ENCODE measurements at places on chromosomes 7 and 10. TPM values are rescaled to one million over a fixed set of nuclear protein-coding genes. Genes with fewer than 3 reads are reported as not detected.

GRCh38 chr7:2523941-2524807 lies 4.6 kb downstream of the LFNG start:
- peak; percentile 75 for DNase-seq

DNA sequence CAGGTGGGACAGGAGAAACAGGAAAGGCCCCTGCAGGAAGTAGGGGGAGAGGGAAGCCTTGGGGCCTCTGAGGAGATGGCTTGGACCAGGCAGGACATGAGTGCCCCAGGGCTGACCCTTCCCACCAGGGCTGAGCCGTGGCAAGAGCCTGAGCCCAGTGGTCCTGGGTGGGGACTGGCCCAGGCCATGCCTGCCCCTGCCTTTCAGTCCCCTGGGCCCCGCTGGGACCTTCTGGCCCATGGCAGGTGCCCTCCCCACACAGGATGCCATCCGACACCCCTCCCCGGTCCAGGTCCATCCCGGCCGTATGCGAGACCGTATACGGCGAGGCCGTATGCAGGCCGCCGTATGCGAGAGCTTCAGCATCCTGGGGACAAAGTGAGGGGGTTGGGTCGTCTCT lies 2.0 kb downstream of the GRIFIN start:
- no peak for DNase-seq

DNA sequence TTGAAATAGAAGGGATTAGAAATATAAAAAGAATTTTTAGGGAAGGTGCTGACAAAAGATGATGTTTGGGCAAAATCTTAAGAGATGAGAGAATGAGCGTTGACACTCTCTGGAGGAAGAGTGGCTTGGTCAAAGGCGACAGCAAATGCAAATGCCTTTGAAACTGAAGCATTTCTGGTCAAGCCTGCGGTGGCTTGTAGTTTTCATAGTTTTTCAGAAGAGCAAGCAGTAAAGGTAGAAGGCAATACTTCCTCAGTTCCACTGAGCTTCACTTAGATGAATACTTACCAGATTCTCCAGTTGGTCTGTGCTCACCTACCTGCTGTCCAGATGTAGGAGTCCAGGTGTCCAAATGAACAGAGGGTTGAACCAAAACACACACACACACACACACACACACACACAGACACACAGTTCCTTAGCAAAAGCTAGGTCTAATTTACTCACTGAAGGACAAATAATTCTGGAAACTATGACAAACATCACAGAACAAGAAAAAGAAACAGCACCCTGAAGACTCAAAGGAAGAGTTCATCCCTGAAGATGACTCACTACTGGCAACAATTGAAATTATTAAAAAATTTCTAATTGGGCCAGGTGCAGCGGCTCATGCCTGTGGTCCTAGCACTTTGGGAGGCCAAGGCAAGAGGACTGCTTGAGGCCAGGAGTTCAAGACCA lies 12.1 kb upstream of the STK17A start:
- no peak for DNase-seq

DNA sequence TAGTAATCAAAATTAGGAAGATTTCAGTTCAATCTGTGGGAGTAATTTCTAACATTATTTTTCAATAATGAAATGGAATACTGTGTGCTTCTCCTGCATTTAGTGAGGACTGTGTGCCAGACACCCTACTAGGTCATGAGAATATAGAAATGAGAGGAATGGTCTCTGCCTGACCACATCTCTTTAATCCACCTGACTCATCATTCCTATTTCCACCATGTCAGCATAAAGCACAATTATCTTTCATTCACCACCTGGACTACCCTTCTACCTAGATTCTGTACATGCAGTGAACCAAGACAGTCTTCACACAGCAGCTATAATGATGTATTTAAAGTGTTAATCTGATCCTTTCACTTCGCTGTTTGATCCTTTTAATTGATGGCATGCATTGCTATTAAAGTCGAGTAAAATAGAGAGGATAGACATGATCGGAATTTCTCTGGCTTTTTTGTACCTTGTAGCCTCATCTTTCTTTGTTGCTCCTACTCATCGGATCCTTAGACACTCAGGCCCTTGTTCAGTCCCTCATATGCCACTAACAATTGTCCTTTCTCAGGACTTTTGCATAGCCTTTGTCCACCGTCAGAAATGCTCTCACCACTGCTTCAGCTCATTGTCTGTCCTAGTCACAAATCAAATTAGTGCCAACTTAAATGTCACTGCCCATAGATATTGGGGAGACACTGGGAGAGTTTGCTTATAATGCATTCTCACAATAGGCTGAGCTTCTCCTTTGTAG lies 1037.1 kb downstream of the REEP3 start:
- no peak for DNase-seq

DNA sequence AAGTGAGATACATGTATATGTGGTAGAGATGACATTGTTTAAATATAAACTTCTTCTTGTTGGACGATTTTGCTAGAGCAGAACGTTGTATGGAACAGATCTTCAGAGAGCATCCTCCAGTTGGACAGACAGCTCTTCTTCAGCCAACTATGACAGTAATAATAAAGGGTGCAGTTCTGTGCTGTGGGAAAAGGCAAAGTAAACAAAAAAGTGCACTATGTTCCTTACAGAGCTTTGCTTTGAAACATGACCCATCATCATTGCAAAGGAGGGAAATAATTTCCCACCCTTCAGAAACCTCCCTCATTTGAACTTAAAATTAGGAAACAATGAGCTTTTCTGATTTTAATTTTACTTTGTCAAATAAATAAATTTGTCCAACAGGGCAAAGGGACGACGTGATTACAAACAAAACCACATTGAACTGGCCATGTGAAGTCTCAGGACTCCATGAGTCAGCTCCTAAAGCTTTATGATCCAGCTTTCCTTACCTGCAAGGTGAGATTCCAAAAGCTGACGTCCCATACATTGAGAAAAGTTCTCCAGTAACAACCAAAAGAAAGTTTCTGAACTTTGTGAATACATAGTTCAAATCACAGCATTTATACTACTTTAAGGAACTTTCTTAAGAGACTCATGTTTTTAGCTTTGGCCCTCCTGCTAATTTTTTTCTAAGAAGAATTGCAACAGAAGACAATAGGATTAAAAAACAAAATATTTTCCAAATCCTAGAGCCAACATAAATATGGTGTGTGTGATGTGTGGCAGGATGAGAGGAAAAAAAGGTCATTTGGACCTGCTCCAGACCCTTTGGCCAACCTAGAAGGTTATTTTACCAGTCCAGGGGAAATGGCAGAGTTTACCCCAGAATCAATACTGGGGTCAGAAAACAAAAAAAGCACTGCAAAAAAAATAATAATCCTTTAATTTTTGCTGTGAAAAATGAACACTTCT lies 565.4 kb upstream of the NRP1 start:
- peak; percentile 78 for DNase-seq

DNA sequence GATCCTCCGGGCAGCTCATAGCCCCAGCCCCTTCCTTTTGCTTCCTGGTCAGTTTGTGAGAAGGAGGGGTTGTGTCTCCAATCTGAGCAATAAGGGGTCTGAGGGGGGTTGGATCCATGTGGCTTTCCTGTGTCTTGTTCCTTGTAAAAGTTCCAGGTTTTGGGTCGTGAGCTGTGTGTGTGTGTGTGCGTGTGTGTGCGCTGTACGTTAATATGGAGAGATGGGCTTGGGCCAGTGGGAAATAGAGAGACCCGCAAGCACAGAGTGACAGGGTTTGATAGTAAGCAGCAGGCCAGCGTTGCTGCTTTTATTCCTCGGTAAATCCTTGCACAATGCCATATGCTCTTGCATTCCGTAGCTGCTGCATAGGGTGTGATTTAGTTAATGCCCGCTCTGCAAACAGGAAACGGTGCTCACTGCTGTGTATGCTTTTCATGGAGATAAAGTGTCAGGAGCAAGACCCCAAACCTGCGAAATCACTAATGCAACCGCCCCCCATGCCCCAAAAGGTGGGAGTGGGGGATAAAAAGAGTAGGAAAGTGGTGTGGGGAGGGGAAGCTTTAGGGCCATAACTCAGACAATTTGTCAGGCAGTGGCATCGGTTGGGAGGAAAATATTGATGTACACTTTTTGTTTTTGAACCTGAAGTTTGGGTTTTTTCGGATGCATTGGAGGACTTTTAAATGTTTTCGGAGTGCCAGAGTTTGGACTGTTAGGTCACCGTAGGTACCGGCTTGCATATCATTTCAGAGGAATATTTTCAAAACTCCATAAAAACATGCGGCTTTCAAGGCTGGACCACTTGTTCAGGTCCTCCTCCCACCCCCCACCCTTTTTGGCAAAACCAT lies 108.7 kb downstream of the TCF7L2 start:
- DNase-seq = peak; percentile 78

- peak; percentile 88 for DNase-seq
Observed at GRCh38 chr10:30219971-30220751, 128.9 kb downstream of the MTPAP start.

GRCh38 chr7:30163231-30163894 lies 28.6 kb downstream of the MTURN start:
- DNase-seq = peak; percentile 47

DNA sequence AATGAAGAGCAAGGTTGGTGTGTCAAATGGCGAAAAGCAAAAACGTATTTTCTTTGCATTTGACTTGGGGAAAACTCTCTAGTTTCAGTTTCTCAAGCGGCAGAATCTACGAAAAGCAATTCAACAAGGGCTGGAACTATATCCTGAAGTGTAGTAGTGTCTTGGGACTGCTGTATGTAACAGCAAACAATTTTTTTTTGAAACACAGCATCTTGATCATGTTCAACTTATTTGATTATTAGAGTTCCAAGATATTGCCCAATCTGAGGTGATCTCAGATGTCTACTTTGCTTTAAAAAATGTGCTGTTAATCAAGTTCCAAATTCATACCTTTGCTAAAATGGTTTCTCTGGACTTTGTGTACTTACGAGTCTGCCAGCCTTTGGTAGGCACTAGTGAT lies 120.6 kb downstream of the ZWINT start:
- DNase-seq = no peak

GRCh38 chr10:79628988-79629954 lies 18.5 kb downstream of the SFTPA1 start:
- DNase-seq = no peak

DNA sequence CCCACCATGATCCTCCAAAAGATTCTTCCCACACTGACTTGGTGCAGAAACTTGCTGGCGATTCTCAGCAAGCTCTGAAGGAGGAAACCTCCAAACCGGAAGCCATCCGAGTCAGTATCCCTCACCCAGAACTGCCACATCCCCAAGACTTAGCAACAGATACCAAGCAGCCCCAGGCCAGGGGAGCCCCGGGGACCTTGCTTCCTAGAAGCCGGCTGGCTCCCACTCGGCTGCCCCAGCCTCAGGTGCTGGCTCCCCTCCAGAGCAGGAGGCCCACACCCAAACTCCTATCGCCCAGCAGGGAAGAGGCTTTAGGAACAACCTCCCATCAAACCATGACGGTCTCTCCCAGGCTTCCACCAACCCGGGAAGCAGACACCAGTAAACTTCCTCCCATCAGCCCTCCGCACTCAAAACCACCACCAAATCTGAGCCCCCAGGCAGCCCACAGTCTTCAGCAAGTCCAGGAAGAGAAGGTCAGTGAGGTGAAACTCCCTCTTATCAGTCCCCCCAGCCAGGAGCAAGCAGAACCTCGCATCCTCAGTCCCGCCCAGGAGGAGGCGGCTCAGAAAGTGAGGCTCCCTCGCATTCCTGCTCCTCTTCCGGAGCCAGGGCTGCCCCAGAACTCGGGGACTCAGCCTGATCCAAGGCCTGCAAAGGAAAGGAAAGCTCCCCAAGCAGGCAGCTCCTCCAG lies 82.3 kb downstream of the LRGUK start:
- DNase-seq = no peak

GRCh38 chr10:51530541-51530940 lies 168.9 kb downstream of the CSTF2T start:
- no peak for DNase-seq

- DNase-seq = peak; percentile 33
Observed at GRCh38 chr7:81484261-81484660, 285.6 kb downstream of the HGF start.

DNA sequence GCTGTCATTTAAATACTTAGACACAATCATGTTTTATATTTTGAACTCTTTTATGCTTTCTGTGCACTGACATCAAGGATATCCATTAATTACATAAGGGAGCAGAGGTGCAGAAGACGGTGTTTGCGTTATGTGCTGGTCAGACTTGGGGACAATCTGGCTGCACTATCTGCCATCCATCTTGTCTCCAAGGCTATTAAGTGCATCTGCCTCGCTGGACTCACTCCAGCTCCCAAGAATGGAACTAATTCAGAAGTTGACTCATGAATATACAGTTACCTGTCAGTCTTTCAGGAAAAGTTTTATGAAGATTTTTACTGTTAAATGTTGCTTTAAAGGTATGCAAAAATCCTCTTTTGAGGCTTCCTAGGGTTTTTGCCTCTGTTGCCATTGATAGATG lies 391.0 kb downstream of the SUGCT start:
- DNase-seq = no peak

DNA sequence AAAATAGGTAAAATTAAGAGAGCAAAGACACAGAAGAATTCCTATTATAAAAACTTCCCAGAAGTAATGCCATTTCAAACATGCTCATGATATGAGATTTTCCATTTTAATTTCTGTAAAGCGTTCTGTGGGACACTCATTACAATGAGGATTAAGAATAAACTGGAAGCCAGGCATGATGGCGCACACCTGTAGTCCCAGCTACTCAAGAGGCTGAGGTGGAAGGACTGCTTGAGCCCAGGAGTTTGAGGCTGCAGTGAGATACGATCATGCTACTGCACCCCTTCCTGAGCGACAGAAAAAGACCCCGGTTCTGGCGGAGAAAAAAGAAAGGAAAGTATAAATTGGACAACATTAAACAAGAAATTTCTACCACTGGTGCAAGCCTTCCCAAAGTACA lies 1.5 kb downstream of the DNA2 start:
- DNase-seq = no peak

- DNase-seq = peak; percentile 48
Observed at GRCh38 chr10:5976512-5977470, 552 bp downstream of the IL15RA start.

DNA sequence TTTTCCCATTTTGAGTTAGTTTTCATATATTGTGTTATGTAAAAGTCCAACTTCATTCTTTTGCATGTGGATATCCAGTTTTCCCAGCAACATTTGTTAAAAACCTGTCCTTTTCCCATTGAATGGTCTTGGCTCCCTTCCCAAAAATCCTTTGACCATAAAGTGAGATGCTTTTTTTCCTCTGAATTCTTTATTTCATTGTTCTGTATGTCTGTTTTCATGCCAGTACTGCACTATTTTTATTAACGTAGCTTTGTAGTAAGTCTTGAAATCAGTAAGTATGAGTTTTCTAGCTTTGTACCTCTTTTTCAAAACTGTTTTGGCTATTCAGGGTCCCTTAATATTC lies 20.0 kb downstream of the C1GALT1 start:
- no peak for DNase-seq

GRCh38 chr10:43114743-43115611 lies 23.3 kb upstream of the CSGALNACT2 start:
- DNase-seq = no peak

GRCh38 chr7:47073284-47073683 lies 508.6 kb downstream of the TNS3 start:
- no peak for DNase-seq

GRCh38 chr7:53437336-53437735 lies 401.9 kb downstream of the POM121L12 start:
- DNase-seq = peak; percentile 16

- DNase-seq = no peak
Observed at GRCh38 chr10:100745882-100746783, 751 bp downstream of the PAX2 start.

FAM221A gene
- 0.44 TPM for total RNA-seq

C10orf105 gene
- total RNA-seq = not detected

C10orf62 gene
- 0.26 TPM for total RNA-seq

NUTM2E gene
- total RNA-seq = 0.12 TPM

ICA1 gene
- total RNA-seq = 26.3 TPM

RBP3 gene
- not detected for total RNA-seq

GARS1 gene
- 386 TPM for total RNA-seq

ABI1 gene
- 43.0 TPM for total RNA-seq
